ENCODE measurements at places on chromosomes 5 and 9.

GRCh38 chr9:119052339-119053030, 316.8 kb downstream of the BRINP1 start:
- no peak for DNase-seq

DNA sequence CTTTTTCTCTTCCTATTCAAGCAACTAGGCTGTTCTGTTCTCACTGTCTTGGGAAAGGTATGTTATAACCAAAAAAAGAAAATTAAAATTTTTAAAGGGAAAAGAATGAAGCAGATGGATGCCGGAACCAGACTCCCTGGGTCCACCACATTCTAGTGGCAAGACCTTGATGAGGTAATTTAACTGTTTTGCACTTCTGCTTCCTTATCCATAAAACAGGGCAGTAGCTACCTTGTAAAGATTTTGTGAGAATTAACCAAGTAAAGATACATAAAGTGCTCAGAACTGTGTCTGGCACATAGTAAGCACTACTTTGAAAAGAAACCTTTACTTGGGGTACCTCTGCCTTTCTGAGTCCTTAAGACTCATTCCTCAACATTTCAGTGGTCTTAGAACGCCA, 17.0 kb downstream of the EPB41L4B start:
- DNase-seq: no peak

- no peak for DNase-seq
Observed at GRCh38 chr9:114484215-114484853, 20.9 kb downstream of the WHRN start.

DNA sequence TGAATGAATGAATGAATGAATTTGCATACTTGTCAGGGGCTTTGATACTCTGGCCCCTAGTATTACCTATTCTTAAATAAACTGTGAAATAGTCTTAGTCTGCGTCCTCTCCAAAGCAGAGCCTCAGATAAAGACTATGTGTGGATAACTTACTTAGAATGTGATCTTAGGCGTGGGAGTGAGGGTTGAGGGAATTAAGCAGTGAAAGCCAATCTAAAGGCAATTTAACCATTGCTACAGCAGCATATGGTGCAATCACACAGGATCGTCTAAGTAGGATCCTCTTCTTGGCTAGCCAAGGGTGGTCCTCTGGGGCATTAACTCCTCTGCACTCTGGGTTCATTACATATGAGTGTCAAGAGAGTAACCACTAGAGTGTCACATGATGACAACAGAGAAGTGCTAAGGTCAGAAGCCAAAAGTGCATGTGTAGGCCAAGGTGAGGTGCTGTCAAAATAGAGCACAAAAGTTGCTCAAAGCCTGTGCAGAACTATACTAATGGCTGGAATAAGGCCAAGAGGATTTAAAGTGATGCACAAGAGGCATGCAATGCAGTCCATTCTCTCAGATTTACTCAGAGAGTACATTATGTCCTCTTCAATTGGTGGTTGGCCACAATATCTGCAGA, 274.4 kb upstream of the SEMA6A start:
- DNase-seq: no peak

DNA sequence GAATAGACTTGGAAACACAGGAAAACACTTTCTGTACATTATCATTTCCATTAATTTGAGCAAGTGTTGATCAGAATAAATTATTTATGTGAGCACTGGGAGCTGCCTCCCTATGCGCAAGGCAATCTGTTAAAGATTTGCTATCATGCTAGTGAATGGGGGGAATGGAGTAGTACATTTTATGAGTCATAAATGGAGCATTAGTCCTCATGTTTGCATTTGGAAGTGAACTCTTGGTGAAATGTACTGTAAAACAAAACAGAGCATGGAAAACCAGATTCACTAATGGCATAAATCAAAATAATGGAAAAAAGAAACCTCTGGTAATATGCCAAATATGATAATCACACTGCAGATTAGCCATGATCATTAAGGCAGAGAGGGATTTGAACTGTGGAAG, 40.5 kb upstream of the TMC1 start:
- DNase-seq: no peak

- DNase-seq: no peak
Observed at GRCh38 chr5:128528637-128529255, 9.3 kb downstream of the FBN2 start.

GRCh38 chr5:13859270-13860065, 85.0 kb downstream of the DNAH5 start:
- DNase-seq: no peak
